ENCODE measurements at places on chromosomes 2 and 18. TPM values are rescaled to one million over a fixed set of nuclear protein-coding genes. Genes with fewer than 3 reads are reported as not detected.
A peak's percentile ranks its signal among the peaks of the same experiment; 100 is the strongest.

DNA sequence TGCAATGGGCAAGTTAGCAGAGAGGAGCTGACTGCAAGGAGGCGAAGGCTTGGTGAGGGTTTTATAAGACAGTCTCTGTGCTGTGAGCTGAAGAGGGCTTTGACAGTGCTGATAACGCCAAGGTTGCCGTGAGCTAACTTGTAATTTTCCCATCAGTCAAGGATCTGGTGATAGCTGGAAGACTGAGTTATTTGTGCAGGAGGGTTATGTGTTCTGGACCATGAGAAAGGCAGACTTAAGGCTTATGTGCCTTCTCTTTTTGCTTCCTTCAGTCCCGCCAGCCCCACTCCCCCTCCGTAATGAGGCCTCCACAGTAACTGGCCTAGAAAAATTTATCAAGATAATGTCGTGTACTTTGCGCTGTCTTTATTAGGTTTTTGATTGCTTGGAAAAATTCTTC, 94.6 kb downstream of the RTP5 start:
- DNase-seq, result no peak

MC5R gene
- polyA plus RNA-seq, result 3.0 TPM

GKN1 gene
- polyA plus RNA-seq, result not detected

DNA sequence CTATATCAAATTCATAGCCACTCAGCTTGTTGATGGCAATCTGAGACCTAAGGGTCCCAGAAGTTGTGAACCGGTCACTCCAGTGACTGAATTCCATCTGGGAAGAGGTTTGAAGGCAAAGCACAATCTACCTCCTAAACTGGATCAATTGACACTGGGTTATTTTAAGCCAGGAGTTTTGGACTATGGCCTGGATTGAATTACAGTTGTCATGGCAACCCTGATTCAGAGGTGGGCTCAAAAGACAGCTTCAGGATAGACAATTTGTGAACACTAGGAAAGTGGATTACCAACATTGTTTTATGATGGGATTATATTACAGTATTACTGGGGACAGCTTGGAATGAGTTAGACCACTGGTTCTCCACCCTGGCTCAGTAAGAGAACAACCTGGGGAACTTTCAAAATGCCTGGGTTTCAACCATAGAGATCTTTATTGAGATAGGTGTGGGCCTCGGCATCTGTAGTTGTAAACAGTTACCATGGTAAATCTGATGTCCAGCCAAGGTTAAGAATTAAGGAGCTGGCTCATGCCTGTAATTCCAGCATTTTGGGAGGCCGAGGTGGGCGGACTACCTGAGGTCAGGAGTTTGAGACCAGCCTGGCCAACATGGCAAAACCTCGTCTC, 58.8 kb downstream of the MFSD6 start:
- peak; percentile 38 for DNase-seq

HOXD9 gene
- polyA plus RNA-seq, result 12.5 TPM

ARMC9 gene
- 5.0 TPM for polyA plus RNA-seq

DNA sequence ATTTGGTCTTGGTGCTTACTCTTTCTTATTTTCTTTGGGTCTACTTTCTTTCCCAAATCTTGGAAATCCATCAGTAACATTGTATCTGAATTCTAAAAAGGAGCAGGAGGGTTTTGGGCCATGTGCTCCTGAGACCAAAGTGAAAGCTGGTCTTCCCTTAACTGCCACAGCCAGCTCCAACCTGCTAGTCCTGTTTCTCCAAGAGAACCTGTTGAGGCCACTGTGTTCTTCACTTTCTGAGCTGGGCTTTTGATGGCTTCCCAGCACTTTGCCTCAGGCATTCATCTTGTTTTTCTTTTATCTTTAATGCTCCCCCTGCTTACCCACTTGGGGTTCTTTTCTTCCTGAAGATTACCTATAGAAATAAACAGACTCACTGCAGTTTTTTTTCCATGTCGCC, 53.3 kb downstream of the ARHGAP28 start:
- no peak for DNase-seq

GRCh38 chr2:233351423-233351822, 2.9 kb upstream of the DGKD start:
- DNase-seq, result no peak

VIT gene
- polyA plus RNA-seq, result 3.6 TPM

DNA sequence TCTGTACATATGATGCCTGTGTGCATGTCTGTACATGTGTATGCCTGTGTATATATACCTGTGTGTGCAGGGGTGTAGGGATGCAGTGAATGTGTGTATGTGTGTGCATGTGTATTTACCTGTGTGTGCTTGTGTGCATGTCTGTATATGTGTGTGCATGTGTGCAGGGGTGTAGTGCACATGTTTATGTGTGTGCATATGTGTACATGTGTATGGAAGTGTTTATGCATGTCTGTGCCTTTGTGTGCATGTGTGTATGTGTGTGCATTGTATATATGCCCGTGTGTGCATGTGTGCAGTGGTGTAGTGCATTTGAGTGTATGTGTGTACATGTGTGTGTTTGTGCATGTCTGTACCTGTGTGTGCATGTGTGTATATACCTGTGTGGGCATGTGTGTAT, 51.0 kb upstream of the TMEM18 start:
- no peak for DNase-seq

B3GNT7 gene
- polyA plus RNA-seq, result 0.28 TPM

DNA sequence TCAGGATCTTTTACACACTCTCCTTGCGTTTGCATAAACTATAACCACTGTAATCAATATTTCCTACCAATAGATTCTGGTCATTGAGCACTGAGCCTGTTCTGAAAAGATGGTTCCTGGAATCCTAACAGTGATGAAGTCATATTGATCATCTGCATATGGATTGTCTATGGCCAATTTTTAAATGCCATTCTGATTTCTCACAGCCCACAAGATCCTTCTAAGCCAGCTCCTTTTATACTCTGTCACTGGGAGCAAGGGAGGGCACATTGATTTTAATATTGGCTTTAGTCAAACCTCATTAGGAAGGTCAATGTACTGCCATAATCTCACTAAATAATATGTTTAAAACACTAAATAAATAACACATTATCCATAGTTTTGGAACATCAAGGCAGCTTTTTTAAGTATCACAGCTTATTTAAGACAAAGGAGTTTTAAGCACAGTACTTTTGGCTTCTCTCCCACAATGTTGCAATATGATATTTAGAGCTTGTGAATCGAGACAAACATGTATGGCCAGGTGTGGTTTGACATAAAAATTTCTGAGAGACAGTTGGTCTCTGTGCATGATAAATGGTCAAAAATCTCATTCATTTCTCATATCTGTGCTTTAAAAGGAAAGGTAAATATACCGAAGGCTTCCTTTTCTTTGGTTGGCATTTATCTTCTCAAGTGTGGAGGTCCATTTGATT, 267.3 kb downstream of the MTX2 start:
- DNase-seq, result no peak

XDH gene
- not detected for polyA plus RNA-seq

GRCh38 chr2:110800611-110801402, 68.4 kb downstream of the ACOXL start:
- no peak for DNase-seq

DNA sequence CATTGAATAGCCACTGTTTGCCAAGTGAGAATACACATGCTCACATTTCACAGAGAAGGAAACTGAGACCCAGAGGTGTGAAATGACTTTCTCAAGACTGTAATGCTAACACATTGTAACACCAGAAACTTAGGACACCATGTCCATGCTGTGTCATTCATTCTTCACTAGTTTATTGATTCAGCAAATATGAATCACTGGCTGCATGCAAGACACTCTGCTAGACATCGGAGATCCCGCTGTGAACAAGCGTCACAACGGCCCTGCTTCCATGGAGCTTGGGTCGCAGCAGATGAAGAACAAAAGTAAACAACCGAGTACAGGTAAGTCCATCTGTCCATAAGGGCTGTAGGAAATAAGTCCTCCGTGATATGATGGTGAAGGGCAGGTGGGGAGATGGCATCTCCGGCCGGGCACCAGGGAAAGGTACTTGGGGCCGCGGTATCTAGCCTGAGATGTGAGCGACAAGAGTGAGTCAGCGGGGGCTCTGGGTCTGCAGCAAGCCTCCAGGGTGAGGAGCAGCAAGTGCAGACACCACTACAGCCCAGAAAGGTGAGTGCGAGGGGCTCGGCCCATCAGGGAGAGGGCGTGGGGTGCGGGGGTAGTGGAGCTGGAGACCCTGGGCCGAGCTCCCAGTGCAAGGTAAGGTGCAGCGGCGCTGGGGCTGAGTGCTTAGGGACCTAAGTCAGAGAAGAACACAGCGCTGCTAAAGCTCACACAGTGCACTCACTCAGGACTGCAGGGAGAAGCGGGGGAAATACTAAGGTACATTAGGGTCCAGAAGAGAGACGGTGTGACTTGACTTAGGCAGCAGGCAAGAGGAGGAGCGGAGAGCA, 391.2 kb downstream of the FBXO15 start:
- no peak for DNase-seq

GRCh38 chr2:201852878-201853415, 46.6 kb downstream of the CDK15 start:
- no peak for DNase-seq

DNA sequence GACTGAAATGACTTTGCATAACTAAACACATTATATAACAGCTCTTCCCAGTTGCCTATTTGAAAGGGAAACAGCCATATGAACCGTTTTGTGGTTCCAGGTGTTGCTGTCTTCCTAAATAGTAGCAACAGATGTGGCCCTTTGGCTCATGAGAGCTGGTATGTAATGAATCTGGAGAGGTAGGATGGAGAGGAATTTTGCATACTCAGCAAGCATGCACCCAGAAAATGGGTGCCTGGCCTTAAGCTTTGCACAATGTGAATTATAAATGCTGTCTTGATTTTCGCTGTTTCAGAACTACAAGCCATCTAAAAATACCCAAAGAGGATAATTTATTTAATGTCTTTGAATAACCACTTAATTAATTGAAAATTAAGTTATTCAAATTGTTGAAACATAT, 15.6 kb upstream of the ERBB4 start:
- no peak for DNase-seq

NOSTRIN gene
- polyA plus RNA-seq, result 26.7 TPM

SERPINB4 gene
- polyA plus RNA-seq, result not detected

- no peak for DNase-seq
Observed at GRCh38 chr18:13627639-13628038, 98.7 kb downstream of the FAM210A start.

DNA sequence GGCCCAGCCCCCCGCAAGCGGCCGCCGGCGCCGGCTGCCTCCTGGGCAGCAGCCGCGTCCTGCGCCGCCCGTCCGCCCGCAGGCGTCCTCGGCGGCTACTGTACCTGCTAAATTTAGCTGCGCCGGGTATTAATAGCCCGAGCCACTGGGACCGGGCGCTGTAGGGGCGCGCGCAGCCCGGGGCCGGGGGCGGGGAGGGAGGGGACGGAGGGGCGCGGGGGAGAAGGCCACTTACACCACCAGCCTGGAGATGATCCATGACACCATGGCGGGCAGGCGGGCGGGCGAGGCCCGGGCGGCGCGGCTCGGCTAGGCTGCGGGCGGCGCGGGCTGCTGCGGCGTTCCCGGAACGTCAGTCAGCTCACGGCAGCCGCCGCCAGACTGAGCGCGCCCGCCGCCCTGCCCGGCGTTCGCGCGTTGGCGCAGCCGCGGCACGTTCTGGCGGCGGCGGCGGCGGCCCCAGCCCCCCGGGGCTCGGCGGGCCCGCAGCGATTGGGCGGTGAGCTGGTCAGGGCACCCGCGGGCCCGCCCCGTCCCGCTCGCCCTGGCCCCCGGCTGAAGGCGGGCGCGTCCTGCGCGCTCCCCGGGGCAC, at the start of gene REEP1:
Gene REEP1 (minus strand): TSS at position 383 of the 592 bp plus-strand sequence. CDS start 116 bp downstream, at position 267.
- DNase-seq, result no peak

UGT1A7 gene
- polyA plus RNA-seq, result not detected

RAB6C gene
- not detected for polyA plus RNA-seq

- no peak for DNase-seq
Observed at GRCh38 chr18:42444349-42444748, 489.3 kb downstream of the PIK3C3 start.

DNA sequence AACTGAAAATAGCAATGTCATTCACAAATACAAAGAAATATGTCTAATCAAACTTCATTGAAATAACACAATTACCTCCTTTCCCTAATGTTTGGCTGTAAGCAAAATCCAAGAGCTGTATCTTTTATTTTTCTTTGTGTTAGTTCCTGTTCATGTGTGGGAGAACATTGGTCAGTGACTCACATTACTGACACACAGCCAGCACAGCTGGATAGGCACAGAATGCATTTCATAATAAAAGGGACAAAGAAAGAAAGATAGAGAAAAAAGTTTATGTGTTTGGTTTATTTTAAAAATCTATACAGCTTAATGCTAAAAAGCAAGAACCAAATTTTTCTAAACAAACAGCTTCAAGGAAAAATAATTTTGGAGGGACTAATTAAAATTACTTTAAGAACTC, 185.6 kb upstream of the COL3A1 start:
- peak; percentile 92 for DNase-seq

DNA sequence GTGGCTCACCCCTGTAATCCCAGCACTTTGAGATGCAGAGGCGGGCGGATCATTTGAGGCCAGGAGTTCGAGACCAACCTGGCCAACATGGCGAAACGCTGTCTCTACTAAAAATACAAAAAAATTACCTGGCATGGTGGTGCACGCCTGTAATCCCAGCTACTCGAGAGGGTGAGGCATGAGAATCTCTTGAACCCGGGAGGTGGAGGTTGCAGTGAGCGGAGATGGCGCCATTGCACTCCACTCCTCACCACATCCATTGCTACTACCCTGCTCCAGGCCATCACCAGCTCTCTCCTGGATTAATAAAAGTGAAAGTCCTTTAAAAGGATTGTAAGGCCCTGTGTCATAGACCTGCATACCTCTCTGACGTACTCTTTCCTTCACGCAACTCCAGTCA, 1.2 kb downstream of the RMP24 start:
- DNase-seq, result no peak

IL1A gene
- polyA plus RNA-seq, result not detected

GRCh38 chr18:27558388-27559155, 373.5 kb upstream of the CHST9 start:
- peak; percentile 11 for DNase-seq

GRCh38 chr2:41321351-41321750, 726.5 kb upstream of the PKDCC start:
- DNase-seq, result no peak

GRCh38 chr2:120005834-120006521, 6.9 kb upstream of the EPB41L5 start:
- no peak for DNase-seq

GRCh38 chr2:213679894-213680293, 395.6 kb downstream of the SPAG16 start:
- DNase-seq, result no peak

DNA sequence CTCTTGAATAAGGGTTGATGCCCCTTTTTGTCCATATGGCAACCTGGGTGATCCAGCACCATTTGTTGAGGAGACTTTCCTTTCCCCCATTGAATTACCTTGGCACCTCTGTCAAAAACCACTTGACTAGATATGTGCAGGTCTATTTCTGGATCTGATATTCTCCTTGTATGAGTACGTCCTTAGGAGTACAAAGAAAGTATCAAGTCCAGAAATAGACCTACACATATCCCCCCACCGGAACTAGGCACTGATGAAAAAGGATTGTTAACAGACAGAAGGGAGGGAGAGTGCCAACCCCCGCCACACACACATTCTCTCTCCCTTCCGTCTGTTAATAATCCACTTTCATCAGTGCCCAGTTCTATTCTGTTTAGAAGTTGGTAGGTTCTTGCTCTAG, 225.0 kb downstream of the TMEM163 start:
- no peak for DNase-seq
